ENCODE measurements at places on chromosomes 11 and 22.

DNA sequence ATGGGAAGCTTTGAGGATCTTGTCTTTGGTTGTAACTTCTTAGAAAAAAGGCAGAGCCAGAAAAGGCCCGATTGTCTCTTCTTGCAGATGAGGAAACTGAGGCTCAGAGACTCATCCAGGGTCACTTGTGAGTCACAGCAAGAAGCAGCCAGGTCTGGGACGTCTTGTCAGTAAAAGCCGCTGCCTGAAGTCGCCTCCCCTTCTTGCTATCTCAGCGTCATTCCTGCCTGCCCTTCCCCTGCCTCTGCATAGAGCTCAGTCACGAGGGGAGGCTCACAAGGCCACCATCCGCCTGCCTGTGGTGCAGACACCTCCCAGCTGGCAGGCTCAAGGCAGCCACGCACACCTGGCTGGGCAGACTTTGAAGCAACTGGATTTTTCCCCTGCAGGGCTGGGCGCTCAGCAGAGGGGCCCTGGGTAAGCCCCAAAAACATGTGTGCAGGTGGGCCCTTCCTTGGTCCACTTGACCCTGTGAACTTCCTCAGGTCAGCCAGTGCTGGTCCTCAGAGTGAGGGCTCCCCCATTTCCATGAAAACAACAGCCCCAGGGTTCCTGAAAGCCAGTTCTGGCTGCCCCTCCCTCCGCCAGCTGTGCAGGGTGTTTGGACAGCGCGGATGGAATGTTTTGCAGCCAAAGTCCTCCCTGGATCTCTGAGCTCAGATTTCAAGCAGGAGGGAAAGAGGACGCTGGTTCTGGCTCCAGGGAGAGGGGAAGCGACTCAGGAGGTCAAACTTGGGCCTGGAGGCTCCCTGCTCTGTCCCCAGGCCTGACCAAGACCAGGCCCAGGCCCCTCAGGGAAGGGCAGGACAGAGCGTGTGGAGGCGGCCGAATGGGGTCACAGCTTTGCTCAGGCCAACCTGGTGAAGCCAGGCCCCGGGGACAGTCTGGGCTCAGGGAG, 6.0 kb upstream of the RAB3IL1 start:
- DNase-seq, result no peak

DNA sequence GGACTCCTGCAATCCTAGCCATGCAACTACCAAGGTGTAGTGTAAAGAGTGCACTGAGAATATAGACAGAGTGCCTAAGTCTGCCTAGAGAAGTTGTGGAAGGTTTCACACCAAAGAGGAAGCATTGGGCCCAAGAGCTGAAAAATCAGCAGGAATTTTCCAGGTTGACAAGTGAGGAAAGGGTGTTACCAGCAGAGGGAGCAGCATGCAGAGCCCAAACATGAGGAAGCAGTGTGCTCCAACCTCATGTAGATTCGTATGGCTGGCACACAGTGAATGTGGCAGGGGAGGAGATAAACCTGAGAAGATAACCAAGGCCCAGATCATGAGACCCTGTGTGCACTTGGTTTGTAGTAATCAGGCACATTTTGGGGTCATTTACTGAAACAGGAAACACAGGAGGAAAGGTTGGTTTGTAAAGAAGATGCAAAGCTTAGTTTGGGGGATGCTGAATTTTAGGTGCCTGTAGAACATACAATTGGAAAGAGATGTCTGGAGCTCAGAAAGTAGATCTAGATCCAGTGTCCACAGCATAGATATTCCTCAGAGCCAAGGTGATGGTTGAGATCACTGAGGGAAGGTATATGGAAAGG, 1.7 kb downstream of the HPX start:
- peak; percentile 21 for DNase-seq

DNA sequence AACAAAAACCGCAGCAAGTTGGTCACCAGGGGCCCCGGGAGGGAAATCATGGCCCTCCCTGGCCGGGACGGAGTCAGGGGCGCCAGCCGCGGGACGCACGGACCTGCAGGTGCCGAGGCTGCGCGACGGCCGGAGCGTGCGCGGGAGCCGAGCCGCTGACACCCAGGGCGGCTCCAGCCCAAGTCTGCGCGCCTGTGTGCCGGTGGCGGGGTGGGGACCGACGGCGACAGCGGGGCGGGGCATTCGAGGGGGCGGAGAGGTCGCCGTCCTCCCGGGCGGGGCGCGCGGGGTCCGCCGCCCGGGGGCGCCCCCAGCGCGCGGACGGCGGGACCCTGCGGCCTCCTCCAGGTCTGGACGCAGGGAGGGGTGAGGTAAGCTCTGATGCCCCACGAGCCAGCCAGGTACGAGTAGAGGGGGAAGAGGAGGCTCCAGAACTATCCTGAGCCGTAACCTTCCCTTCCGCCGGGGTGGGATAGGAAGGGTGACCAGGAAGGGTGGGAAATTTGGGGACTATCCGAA, at the start of gene ESAM:
TSS of gene ESAM (minus strand) at position 186 of the 519 bp plus-strand sequence. CDS start at position 50, 136 bp downstream.
- DNase-seq, result peak; percentile 57

DNA sequence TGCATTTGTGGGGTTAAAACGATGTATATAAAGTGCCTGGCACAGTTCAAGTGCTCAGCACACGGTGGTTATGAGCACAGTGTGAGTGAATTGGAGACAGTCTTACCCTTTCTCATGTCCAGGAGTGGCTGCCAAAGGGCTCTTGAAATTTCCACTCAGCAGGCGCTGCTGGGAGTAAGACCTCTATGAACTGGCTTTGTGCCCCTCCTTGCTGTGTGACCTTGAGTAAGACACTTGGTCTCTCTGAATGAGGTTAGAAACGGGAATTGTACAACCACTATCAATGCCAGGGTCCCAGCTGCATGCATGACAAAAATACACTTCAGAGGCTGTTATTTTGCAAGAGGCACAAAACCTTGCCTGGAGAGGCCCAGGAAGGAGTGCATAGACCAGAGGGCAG, 86.6 kb downstream of the TSPAN18 start:
- DNase-seq, result no peak

DNA sequence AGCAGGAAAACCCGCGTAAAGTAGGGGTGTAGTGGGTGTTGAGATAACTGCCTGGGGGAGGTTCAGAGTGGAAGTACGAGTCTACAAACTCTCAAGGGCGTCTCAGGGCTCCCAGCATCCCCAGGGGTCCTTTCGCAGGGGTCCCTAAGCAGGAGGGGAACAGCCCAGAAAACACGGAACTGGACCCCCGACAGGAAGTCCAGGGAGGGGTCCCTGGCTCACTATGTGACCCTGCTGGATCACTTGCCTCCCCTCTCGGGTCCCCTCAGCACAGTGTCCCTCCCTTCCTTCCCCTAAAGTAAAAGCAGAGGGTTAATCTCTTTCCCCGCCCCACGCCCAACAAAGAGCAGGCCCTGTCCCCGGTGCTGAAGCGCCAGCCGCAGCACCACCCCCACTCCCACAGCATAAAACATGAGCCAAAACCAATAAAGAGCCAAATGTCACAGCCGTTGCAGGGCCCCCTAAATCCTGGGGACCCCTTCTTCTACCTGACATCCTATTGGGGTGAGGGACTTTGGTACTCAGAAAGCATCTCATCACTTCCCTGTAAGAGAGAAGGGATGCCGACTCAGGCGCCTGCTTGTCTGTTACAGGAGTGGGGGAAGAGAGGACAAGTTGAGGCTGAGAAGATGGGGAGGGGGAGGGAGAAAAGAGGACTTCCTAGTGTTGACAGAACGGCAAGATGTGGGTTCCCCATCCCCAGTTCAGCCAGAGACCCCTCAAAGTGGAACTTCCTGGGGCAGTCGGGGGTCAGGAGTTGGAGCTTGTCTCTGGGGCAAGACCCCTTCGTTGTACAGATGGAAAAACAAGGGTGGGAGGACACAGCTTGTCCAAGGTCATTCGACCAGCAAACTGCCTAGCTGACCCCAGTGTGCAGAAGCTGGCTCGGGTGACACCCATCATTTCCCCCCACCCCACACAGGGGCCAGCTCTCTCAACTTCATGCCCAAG, 1.4 kb upstream of the NEFH start:
- DNase-seq, result peak; percentile 28

DNA sequence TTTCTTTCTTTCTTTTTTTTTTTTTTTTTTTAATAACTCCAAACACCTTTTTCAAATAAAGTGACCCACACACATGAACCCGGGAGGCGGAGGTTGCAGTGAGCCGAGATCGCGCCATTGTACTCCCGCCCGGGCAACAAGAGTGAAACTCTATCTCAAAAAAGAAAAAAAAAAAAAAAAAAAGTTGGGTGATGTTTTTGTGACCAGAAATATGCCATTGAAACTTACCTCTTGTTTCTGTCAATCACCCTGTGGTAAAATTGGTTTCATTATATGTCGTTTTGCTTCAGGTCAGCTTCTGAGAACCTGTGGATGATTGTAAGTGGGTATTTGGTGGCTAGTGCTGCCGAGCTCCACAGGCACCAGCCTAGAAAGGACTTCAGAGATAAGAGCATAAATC, 238.8 kb downstream of the TBC1D22A start:
- DNase-seq, result peak; percentile 59

GRCh38 chr11:9385327-9385899, 961 bp downstream of the IPO7 start:
- no peak for DNase-seq

DNA sequence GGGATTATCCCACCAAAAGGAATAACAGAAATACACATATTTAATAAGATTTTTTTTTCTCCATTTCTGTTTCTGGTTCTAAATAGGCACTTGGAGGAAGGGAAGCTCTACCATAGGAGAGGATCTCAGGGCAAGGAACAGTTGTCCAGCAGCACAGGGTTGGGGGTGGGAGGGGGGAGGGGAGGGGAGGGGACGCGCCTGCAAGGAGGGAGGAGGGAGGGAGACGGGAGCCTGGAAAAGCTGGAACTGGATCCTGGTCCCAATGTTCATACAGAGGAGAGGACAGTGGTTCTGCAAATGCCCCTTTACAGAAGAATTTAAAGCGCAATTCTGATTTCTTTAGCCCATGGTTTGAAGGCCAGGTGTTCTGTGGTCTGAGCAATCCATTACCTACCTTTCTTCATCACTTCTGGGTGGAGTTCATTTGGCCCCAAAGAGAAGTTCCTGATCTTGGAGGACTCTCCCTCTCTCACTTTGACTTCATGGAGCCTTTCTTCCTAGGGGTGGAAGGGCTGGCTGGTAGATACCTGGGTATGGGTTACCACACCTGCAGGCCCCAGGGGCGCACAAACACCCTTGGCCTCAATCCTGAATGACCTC, 348.9 kb upstream of the NCAM1 start:
- no peak for DNase-seq

- no peak for DNase-seq
Measured at GRCh38 chr11:33668468-33668825, 32.2 kb downstream of the C11orf91 start.

DNA sequence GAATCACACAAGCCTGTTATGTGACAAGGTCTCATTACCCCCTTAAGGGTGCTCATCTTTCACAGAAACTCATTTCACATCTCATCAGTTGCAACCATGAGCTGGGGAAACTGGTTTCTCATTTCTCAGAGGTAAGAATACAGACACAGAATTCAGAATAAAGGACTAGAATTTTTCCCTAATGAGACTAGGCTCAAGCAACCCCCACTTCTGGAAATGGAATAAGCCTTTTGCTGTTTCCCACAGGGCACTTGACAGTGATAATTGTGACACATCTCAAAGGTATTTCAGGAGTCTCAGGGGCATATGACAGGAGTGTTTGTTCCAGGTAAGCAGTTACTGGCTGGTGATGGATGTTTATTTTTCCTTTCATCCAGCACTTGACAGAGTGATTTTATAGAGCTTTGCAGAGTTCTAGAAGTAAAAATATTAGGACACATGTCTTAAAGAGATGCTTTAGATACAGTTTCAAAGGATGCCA, 112.9 kb upstream of the DDI1 start:
- DNase-seq, result no peak

DNA sequence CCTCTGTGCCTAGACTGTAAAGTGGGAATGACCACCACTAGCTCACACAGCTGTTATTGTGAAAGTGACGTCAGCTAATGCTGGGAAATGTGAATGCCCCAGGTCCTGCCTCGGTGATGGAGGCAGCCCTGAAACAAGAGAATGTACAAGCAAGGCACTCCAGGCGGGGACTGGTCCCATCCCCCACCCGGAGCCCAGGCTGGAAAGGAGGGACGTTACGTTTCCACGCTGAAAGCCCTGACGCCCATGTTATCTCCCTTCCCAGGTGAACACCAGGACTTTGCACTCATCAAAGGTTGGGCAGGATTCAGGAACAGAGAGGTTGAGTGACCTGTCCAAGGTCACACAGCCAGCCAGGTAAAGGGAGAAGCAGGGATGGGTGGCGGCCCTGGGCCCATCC, 784 bp downstream of the SULT4A1 start:
- no peak for DNase-seq

- DNase-seq, result no peak
Measured at GRCh38 chr11:132430429-132431062, 1060.1 kb downstream of the NTM start.

- DNase-seq, result no peak
Measured at GRCh38 chr11:71949034-71949433, 20.2 kb downstream of the RNF121 start.

DNA sequence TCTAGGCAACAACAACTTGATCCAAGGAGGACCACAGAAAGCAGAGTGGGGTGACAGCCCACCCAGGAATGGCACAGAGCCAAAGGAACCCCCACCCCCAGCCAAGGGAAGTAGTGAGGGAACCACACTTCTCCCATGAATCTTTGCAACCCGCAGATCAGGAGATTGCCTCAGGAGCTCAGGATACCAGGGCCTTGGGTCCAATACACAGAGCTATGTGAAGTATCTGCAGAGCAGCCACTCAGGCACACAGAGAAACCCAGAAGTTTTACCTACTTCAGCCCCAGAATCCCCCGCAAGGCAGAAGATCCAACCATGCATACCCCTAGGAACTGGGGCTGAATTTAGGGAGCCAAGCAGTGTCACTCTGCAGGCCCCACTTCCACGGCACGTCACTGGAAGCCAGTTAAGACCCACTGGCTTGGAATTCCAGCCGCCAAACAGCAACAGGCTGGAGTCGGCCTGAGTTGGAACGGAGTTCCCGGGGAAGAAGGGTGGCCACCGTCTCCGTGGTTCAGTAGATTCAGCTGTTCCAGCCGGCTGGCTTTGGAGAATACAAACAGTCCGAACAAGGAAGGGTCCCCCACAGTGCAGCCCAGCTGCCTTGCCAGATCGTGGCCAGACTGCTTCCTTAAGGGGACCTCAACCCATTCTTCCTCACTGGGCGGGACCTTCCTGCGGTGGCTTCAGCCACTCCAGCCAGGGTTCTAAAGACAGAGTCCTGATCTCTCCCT, 174.1 kb downstream of the TTC28 start:
- DNase-seq, result no peak

DNA sequence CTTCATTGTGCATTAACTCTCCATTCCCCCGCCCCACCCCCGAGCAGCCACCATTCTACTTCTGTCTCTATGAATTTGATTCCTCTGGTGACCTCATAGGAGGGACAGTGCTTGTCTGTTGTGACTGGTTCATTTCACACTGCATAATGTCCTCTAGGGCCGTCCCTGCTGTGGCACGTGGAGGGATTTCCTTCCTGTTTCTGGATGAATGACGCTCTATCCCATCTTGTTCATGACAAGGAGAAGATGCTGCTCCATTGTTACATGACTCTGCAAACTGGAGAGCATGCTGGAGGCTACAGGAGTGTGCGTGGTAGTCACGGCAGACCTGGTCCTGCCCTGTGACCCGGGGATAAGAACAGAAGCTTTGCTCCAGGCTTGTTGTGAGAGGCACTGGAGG, 61.3 kb downstream of the RTL6 start:
- no peak for DNase-seq

GRCh38 chr11:66340596-66341501, 4.1 kb downstream of the BRMS1 start:
- no peak for DNase-seq
